ENCODE measurements at places on chromosomes 13 and 19.

DNA sequence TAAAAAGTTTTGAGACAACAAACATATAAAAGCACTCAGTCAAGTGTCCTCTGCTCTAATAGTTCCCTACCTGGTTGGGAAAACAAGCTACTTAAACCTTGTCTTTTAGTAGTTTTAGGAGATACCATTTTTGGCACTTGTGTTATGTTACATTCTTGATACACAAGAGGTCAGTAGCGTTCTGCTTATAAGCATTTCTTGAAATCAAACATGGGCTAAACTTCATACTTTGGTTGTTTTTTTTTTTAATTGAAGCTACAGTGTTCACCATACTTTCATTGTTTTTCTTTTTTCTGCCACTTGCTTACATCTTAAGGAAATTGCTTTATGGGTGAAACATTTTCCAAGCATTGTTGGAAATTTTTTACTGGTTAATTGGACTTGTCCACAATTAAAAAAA lies 12.9 kb downstream of the NHLRC3 start:
- DNase-seq = peak; percentile 25

- peak; percentile 87 for DNase-seq
Observed at GRCh38 chr13:51645154-51645650, 60.9 kb downstream of the WDFY2 start.

DNA sequence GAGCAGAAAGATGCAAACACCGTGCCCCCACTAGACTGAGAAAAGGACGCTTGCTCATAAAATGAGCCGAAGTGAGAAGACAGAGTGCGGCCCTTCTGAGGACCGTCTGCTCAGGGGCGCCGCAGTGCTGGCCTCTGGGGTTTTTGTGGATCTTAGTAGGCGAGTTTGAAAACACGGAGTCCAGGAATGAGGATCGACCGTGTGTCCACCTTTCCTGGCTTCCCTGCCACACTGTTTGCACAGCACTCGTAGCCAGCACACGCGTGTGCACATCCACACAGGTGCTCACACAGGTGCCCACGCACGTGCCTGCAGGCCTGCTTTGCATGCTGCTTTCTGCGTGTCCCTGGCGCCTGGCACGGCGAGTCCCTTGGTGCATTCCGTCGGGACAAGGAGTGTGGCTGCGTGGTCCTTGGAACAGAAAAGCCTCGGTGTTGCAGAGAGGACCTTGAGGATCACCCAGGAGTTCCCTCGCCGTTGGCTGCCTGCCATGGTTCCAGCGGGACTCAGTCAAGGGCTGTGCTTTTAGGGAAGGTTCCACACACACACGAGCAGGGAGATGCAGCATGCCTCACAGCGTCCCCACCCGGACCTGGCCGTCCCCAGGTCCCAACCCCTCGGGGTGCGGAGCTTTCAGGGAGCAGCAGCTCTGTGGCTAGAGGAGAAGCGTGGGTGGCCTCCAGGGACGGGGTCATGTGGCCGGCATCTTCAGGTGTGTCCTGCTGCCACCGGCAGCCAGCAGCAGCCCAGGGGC lies 10.1 kb upstream of the ZNF554 start:
- no peak for DNase-seq

DNA sequence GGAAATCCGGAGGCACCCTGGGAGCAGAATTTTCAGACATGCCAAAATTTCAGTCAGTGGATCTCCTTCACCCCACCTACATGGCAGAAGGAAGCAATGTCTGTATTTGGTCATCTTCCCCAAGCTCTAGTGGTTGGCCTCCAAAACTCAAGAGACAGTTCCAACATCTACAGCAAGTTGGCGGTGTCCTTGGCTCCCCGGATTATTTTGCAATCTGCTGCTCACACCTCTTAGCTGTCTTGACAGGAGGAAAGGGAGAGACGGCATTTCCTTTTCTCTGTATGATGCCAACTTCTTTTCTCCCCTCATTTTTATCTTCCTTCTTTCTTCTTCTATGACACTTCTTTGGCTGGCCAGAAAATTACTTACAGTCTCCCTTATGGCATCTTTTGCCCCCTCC lies 159.9 kb downstream of the SUCLA2 start:
- DNase-seq = no peak
